ENCODE measurements at places on chromosomes 4 and X. TPM values are rescaled to one million over a fixed set of nuclear protein-coding genes. Genes with fewer than 3 reads are reported as not detected.

DNA sequence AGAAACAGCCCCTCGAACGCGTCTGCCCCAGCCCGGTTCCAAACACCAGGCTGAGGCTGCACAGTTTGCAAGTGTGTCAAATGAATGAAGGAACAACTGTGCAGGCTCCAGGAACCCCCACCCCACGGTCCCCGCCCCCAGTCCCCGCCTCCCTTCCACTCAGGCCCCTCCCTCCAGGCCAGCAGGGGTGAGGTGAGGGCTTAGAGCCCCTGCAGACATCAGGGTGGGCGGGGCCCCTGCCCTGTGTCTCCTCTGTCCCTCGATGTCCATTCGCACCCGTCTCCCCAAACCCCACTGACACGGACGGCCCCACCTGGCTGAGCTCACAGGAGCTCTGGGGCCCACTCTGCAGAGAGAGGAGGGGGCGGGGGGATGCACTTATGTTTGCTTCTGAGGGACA, 28.5 kb downstream of the TACC3 start:
- no peak for DNase-seq

DNA sequence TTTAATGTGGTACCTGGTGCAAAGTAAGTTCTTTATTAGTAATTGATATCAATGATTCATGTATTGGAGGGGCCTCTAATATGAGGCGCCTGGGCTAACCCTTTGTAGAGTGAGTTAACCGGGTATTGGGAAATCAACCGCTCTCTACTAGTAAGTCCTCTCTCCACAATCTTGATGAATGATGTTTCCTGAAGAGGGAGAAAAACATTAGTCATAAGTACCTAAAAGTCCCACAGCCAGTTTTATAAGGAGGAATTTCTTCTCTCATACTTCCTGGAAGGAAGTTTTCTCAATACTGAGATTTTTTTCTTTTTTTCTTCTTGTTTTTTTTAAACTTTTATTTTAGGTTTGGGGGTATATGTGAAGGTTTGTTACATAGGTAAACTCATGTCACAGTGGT, 62.3 kb downstream of the AGTR2 start:
- DNase-seq: no peak

DNA sequence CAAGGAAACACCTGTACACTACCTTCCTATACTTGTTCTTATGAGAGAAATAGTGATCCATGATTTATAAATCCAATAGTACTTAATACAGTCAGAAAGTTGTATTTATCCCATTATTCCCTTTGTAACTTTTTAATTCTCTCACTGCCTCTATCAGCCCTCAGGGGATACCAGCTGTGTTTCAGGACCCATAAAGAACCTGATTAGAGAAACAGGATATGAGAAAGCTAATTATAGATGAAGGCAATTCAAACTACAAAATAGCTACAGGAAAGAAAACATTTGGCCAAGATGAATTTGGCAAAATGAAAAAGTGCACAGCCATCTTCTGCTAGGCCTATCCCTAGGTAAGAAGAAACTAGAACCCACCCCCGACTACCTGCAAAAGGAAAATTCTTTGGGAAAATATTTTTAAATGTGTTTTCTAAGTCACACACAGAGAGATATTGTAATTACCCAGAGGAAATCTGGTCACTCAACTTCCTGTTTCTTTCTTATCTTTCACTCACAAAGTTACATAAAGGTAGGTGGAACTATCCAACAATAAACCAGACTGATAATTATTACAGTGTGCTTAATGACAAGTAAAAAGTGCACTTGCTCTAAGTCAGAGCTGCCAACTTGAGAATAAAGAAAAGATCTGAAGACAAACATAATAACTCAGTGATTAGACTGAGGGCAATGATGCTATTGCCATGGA, 836.5 kb upstream of the HTR2C start:
- DNase-seq: no peak

DNA sequence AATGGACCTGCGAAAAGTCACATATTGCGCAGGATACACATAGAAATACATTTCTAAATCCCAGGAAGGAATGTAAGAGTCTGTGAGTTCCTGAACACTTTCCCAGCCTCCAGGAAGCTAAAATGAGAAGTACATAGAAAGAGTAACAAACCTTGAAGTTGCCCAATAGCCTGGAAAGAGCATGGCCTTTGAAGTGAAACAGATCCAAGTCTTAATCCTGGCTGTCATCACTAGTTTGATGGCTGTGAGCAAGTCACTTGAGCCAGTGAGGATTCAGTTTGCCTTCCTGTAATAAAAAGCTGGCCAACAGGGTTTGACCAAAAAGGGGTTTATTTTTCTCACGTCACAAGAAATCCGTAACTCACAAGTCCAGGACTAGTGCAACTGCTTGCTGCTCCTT, 69.8 kb downstream of the ARHGEF38 start:
- DNase-seq: no peak

GRCh38 chr4:146178126-146178525, 2.6 kb downstream of the LSM6 start:
- no peak for DNase-seq

DNA sequence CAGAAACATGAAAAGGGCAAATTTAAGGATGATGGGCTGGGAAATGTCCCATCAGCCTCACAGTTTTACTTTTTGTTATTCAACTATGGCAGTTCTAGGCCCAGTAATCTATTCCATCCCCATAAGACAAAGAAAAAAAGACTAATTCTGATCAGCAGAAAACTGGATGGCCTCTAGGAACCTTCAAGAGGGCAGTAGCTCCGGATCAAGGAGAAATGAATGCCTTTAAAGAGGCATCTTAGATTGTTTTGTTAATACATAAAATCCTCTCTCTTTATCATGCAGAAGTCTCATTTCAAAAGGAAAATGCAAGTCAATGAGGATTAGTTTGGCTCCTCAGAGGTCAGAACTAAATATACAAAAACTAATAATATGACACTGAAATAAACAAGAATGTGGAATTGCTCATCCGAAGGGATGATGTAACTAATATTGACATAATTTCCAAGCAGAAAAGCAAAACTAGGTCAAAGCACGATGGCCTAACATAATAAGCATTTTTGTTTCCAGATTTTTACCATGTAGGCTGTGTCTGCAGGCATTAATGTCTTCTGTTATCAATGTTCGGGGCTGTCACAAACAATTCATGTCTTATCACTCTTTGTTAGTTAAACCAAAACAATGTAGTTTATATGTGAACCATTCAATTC, 8.8 kb downstream of the MID1 start:
- no peak for DNase-seq

GRCh38 chr4:1169691-1170096, 2.7 kb downstream of the SPON2 start:
- no peak for DNase-seq

GRCh38 chrX:136219893-136220292, 31.3 kb downstream of the MAP7D3 start:
- no peak for DNase-seq

- no peak for DNase-seq
Measured at GRCh38 chr4:182175788-182176519, 67.2 kb upstream of the TENM3 start.

DNA sequence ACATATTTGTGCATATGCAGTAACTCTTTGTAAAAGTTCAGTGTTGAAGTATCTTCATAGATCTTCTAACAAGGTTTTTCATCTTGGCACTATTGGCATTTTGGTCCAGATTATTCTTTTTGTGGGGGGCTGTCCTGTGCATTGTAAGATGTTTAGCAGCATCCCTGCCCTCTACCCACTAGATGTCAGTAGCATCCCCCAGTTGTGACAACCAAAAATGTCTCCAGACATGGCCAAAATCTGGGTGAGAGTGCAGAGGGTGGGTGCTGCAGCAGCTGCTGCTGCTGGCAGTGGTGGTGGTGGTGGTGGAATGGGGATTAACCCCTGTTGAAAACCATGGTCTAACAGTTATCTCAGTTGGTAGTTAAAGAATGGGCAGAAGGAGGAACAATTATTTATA, 370.0 kb downstream of the GPAT3 start:
- DNase-seq: no peak

- no peak for DNase-seq
Measured at GRCh38 chr4:42331914-42332368, 65.3 kb upstream of the SHISA3 start.

DNA sequence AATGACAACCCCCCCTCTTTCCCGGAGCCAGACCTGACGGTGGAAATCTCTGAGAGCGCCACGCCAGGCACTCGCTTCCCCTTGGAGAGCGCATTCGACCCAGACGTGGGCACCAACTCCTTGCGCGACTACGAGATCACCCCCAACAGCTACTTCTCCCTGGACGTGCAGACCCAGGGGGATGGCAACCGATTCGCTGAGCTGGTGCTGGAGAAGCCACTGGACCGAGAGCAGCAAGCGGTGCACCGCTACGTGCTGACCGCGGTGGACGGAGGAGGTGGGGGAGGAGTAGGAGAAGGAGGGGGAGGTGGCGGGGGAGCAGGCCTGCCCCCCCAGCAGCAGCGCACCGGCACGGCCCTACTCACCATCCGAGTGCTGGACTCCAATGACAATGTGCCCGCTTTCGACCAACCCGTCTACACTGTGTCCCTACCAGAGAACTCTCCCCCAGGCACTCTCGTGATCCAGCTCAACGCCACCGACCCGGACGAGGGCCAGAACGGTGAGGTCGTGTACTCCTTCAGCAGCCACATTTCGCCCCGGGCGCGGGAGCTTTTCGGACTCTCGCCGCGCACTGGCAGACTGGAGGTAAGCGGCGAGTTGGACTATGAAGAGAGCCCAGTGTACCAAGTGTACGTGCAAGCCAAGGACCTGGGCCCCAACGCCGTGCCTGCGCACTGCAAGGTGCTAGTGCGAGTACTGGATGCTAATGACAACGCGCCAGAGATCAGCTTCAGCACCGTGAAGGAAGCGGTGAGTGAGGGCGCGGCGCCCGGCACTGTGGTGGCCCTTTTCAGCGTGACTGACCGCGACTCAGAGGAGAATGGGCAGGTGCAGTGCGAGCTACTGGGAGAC, 1.6 kb downstream of the PCDH10 start:
- no peak for DNase-seq

GRCh38 chr4:15488658-15489470, 19.2 kb downstream of the CC2D2A start:
- no peak for DNase-seq

DNA sequence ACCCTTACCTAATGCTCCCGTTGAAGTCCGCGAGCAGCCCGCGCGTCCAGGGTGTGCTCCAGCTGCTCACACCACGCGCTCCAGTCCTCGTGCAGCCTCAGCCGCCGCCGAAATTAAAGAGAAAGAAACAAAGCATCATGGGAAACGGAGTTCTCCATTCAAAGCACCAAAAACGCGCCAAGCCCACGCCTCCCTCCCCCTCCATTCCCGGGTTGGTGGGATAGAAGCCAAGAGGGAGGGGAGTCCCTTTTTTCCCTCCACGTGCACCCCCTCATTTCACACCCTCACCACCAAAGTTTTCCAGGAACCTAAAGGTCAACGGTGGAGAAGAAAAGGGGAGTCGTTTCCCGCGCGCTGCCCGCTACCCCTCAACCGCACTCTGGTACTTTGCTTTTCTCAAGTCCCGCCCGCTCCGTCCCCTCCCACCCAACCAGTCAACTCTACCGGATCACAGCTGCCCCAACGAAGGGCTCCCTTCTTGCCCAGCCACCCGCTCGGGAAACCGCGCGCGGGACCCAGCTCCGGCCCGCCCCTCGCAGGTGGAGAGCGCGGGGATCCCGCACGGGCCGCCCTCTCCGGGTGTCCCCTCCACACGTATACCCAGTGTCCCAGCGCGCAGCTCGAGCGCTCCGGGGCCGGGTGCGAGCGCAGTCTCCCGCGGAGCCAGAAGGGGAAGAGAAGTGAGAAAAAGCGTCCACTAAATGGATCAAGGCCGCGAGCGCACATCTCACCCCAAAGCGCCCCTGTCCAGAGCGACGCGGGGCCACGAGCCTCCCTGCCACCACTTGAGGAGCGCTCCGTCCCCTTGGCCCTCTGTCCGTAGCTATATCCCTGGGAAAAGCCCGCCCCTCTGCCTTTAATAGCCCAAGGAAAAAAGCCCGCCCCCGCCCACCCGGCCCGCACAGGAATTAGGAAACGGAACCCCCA, 65.1 kb upstream of the CCDC160 start:
- no peak for DNase-seq

GRCh38 chr4:79863333-79863732, 209.7 kb downstream of the ANTXR2 start:
- DNase-seq: no peak

DNA sequence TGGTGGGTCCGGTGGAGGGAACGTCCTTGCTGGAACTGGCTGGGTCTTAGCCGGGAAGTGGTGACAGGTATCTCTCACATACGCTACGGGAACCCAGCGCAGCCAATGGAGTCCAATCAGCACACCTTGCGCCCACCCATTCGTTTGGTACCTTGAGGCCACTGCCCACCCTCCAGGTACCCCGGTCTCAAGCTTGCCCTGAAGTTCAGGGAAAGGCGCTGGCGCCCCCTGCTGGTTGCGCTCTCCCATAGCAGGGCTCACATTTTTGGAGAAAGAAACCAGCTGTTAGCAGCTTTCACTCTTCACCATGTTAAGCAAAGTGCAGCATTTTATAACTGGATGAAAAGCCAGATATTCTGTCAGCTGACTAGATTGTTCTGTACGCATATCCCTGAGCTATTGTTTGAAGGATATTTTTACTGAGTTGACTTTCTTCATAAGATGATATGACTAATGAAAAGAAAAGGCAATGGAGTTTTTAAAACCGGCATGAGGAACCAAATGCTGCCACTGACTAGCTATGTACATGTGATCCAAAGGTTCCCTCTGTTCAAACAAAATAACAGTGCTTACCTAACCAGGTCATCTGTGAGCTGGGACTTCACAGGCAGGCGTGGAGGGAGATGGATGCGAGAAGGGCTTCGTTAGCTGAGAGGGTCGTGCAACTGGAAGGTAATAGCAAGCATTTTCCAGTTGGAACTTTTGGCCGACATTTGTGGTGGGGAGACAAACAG, 43.7 kb downstream of the OTOP1 start:
- DNase-seq: no peak

Gene GABRB1
- polyA plus RNA-seq: not detected

Gene GPR173
- polyA plus RNA-seq: not detected

Gene MAGEA6
- polyA plus RNA-seq: not detected

Gene PIN4
- 31.5 TPM for polyA plus RNA-seq

Gene NHS
- polyA plus RNA-seq: not detected

Measured in naive thymus-derived CD8-positive, alpha-beta T cell (primary cell).